T-helper 2 cell (primary cell): ENCODE measurements at places on chromosomes 7 and 10.
A peak's percentile ranks its signal among the peaks of the same experiment; 100 is the strongest.

- DNase-seq = no peak
Observed at GRCh38 chr7:158751751-158752150, 47.1 kb upstream of the NCAPG2 start.

- DNase-seq = no peak
Observed at GRCh38 chr7:70285854-70286253, 687.6 kb downstream of the AUTS2 start.

DNA sequence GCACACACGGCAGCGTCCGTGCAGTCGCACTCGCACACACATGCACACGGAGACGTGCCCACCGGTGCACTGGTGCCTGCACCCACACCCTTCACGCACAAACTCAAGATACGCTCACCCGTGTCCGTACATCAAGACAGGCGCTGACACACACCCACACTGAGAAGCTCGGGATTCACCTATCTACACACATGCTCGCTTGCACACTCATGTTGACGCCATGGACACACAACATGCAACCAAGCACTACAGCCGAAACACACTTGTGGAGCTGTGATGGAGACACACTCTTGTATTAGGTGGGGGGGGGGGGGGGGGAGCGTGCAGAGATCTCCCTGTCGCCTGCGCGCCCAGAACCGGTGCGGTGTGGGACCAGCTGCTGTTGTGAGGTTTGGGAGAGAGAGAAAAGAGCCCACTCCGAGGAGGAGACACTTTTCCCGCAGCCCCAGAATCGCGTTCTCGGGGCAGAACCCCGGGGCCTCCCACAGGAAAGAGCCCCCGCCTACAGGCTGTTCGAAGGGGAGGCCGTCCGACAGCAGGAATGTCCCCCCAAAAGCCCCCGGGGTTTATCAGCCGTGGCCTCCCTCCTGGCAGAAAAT, 605 bp upstream of the NFKB2 start:
- no peak for DNase-seq

DNA sequence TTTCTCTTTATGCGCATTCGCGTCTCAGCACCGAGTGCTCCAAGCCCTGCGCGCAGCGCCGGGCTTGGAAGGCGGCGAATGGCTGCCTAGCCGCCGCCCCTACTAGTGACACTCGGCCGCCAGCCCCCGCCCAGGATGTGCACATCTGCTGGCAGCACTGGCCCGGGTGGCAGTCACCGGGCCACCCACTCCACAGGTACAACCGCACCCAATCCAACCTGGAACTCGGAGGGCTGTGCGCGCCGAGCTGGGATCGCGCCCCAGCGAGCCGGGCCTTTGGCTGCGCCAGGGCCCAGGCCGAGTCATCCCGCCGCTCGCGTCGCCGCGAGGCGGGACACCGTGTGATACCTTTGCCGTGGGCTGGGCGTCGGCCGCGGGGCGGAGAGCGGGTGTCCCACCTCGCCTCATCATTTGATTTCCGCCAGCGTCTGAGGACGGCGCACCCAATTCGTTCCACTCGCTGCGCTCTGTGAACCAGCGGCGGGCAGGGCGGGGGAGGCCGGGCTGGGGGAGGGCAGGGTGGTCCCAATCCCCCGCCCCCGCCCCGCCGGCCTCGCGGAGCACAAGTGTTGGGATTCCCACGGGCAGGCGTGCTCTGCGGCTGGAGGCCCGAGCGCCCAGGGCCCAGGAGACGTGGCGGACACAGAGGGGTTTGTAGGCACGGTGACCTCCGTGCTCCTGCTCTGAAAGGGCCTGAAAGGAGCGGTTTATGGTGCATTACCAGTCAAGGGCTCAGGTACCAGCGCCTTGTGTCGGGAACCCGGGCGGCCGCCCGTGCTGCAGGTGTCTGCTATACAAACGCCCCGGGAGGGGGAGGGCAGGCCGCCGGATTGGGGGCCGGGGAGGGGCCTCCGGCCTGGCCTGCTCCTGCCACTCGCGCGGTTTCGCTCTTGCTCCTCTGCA, 17.8 kb upstream of the PTF1A start:
- no peak for DNase-seq

GRCh38 chr7:3780016-3780415, 479.0 kb downstream of the SDK1 start:
- DNase-seq = no peak

DNA sequence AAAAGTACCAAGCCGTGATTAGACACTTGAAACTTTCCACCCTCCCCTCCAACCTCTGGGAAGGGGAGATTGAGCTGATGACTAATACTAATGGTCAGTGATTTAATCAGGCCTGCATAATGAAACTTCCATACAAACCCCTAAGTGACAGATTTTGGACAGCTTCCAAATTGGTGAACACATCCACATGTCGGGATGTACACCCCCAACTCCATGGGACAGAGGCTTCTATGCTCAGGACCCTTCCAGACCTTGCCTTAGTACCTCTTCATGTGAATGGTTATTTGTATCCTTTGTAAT, 4.8 kb downstream of the NUB1 start:
- no peak for DNase-seq

DNA sequence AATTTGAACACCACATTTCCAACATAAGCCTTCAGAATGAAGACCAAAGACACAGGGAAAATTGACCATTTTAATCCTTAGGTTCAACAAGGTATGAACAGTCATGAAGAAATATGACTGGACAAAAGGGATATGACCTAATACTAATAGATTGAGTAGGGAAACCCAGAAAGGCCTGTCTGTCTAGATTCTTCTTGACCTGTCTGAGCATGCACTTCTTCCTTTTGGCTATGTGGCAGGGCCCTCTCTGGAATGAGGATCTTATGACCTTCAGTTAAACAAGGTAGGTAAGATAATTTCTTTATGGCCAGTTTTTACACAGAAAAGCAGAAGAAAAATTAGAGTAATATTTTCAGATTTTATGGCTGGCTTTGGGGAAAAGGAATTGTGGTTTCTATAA, 3.0 kb upstream of the PHYHIPL start:
- DNase-seq = no peak

GRCh38 chr10:70564113-70564725, 38.3 kb downstream of the PRF1 start:
- DNase-seq = no peak

- no peak for DNase-seq
Observed at GRCh38 chr10:127942811-127943210, 35.9 kb downstream of the PTPRE start.

- no peak for DNase-seq
Observed at GRCh38 chr7:33640741-33641140, 264.6 kb upstream of the BMPER start.

- peak; percentile 92 for DNase-seq
Observed at GRCh38 chr10:62268399-62269114, at the start of gene RTKN2. Gene RTKN2, minus strand, starts transcription at chr10:62268844. Its CDS starts 234 bp downstream, at chr10:62268610.

- DNase-seq = no peak
Observed at GRCh38 chr10:110853921-110854605, 17.7 kb upstream of the PDCD4 start.

DNA sequence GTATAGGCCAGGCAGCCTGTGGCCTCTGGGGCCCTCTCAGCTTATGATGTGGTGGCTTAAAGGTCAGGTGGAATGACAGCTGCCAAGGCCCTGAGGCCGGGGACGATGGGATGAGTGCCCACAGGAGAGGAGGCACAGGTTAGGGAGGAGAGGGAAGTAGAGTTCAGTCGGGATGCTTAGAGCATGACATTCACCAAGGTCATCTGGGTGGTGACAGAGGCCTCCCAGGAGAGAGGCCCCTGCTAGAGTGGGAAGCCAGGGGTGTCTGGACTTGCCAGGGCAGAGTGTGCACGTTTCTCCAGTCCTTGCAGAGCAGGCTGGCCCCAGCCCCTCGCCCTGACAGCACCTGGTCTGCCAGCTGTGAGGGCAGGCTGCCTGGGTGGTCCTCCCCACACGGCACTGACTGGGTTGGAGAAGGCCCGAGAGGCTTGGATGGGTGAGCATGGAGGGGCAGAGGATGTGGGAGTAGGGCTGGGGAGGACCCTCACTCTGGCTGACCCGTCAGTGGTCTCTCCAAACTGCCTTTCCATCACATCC, 1.5 kb downstream of the CALHM1 start:
- DNase-seq = no peak

- no peak for DNase-seq
Observed at GRCh38 chr7:119197877-119198527, 973.5 kb downstream of the ANKRD7 start.

- DNase-seq = no peak
Observed at GRCh38 chr10:98861962-98862361, 373.7 kb downstream of the HPSE2 start.

DNA sequence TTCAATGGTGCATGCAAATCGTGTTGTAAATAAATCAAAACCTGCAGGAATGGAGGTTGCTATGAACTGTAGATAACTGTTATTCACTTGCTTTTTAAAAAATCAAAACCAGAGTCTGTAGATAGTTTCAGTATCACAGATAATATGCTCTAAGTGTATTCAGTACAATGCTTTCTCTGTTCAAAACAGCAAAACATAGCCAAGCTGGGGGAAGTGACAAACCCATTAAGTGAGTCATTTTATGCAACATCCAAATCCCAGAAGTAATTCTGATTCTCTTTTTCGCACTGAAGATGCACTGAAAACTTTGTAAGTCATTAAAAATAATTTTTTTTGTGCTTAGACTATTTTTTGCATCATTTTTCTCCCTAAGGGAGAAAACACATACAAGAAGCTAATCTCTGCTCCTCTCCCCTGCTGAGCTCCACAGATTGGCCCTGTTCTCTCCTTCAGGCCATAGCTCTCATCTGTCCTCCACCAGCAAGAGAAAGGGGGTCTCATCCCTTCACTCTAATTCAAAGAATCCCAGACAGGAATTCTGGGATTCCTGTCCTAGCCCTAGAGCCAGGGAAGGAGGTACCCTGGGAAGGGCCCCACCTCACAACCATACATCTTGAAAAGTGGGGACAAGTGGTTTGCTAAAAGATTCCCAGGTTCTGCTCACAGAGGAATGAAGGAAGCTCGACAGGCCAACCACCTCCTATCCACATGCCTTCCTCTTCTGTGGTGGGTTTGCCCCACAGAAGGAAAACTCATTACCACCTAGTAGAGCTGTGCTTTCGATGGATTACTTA, 4.9 kb downstream of the PRTFDC1 start:
- DNase-seq = no peak

DNA sequence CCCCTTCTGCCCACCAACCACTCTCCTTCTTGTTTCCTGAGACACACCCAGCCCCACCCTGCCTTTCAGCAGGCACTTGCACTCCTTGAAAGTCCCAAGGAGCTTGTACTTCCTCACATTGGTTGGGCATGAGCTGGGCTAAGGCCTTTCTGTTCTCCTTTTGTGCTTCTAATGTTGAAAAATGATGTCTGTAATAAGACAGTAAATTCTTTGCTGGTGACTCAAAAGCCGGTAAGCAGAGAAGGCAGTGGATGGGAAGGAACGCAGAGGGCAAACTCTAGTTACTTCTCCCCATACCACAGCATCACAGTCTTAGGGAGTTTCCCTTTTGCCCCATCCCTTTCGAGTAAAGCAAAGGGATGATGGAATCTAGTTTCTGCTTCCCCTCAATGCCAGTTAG, 185.6 kb downstream of the PLXNA4 start:
- no peak for DNase-seq

GRCh38 chr7:102275123-102275703, 11.5 kb upstream of the SH2B2 start:
- no peak for DNase-seq

DNA sequence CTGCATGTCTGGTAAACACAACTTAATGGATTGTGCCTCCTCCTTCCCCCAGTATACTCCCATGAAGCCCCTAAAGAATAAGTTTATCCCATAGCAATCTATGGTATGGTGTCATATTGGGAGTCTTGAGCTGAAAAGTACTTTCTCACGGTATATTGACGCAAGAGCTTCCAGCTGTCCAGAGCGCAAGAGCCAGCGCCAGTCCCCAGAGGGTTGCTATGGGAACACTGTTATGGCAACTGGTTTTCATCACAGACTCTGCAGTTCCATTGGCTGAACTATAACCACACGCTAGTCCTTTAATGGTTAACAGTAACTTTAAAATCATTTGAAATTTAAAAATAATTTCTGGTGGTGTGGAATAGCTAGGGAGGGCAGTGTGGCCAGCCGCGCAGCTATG, 46.9 kb downstream of the PRPF18 start:
- DNase-seq = no peak

- DNase-seq = no peak
Observed at GRCh38 chr7:41869091-41869490, 166.2 kb upstream of the INHBA start.
